CD8-positive, alpha-beta T cell (primary cell): ENCODE measurements at places on chromosomes 5 and 9.

DNA sequence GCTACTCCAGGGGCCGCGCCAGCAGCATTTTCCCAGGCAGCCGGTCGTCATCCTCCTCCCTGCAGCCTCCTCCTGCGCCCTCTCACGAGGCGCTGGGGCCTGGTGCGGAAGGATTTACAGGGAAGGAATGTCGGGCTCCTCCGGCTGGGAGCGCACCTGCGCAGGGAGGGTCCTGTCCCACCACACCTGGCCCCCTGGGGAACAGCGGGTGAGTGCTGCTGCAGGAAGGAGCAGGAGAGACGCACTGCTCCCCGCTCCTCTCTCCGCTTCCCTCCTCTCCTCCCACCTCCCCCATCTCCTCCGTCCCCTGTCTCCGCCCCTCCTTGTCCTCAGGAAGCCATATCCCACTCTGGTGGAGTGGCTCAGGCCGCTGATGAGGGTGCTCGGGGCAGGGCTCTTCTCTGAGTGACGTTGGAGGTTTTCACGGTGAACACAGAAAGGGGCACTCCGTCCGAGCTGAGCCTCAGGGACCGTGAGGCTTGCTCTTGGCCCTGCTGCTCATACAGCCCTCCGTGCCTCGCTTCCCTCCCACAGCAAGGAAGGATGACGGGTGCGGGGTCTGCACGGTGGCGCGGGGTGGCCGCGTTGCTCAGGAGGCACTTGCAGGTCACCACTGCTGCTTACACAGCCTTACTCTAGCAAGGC, 31.3 kb downstream of the IRX4 start:
- DNase-seq = no peak

GRCh38 chr9:127333221-127334064, 63.5 kb upstream of the SLC2A8 start:
- DNase-seq = no peak

DNA sequence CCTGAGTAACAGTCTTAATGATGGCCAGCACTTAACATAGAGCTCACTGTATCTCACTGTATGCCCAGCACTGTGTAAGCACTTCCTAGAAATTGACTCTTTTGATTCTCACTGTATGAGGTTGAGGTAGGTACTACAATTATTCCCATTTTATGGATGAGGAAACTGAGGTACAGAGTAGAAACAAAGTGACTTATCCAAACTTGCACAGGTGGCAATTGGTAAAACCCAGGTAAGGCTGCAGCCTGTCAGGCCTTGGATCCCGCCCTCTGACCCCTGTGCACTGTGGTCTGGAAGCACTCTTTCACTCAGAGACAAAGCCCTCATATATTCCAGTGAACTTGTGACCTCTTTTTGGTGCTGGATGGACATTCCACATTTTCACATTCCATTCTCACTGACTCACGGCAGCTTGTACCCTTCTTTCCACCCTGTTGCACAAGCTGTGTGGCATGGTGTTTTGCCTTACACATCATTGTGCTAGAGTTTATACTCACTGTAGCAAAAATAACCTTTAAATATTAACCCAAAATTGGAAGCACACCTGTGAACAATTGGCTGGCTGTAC, 21.7 kb downstream of the ANKRD55 start:
- DNase-seq = no peak

DNA sequence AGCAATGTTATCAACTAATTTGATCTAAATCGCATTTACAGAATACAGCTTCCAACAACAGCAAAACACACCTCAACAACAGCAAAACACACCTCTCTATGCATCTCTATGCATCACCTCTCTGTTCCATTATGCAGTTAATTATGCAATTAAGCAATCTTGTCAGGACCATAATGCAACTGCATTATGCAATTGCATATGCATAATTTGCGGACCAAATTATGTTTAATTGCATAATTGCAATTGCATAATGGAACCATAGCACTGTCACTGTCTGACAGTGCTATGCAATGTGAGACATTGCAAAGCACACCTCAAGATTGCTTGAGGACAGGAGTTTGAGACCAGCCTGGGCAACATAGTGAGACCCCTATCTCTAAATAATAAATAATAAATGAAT, 80.4 kb upstream of the PRSS3 start:
- DNase-seq = no peak

GRCh38 chr9:128485414-128485855, 19.1 kb upstream of the GLE1 start:
- DNase-seq = no peak

- no peak for DNase-seq
These were observed 20.1 kb upstream of the SLC36A1 start for GRCh38 chr5:151427258-151427657.

- DNase-seq = no peak
These were observed 1009.8 kb downstream of the DNAH5 start for GRCh38 chr5:12934722-12935121.

DNA sequence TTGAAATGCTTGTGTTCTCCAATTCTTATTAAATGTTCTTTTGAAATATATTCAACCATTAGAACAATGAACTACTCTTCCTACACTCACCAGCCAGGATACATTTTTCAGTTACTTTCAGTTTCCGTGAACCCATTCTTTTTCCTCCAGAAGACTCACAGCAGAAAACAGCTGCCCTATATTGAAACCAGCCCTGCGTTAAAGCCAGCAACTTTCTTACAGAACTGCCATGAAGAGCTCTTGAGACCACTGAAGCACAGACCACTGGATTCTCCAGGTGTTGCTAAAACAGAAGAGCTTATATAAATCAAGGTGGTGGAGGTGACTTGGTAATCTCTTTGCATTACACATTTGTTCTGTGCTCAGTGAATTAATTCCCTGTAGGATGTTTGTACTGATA, 365.9 kb upstream of the C9orf72 start:
- no peak for DNase-seq

GRCh38 chr5:144972317-144972716, 801.6 kb downstream of the KCTD16 start:
- DNase-seq = no peak

DNA sequence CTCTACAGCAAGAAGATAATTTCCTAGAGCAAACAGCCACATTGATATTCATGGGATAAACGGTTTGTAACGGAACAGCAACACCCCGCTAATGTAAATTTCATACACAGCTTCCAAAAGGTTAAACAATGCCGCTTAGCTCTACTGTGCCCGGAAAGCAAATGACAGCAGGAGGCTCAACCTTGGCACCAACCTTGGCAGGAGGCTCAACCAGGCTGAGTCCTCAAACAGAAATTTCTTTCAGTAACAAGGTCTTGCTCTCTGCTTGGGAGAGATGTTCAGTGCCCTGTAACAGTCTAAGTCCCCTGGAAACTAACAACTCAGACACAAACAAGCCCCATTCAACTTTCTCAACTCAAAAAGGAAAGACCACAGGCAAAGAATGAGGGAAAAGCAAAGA, 11.1 kb upstream of the PPP1R2B start:
- DNase-seq = no peak

- no peak for DNase-seq
These were observed 299.2 kb downstream of the EDIL3 start for GRCh38 chr5:84085387-84086041.

DNA sequence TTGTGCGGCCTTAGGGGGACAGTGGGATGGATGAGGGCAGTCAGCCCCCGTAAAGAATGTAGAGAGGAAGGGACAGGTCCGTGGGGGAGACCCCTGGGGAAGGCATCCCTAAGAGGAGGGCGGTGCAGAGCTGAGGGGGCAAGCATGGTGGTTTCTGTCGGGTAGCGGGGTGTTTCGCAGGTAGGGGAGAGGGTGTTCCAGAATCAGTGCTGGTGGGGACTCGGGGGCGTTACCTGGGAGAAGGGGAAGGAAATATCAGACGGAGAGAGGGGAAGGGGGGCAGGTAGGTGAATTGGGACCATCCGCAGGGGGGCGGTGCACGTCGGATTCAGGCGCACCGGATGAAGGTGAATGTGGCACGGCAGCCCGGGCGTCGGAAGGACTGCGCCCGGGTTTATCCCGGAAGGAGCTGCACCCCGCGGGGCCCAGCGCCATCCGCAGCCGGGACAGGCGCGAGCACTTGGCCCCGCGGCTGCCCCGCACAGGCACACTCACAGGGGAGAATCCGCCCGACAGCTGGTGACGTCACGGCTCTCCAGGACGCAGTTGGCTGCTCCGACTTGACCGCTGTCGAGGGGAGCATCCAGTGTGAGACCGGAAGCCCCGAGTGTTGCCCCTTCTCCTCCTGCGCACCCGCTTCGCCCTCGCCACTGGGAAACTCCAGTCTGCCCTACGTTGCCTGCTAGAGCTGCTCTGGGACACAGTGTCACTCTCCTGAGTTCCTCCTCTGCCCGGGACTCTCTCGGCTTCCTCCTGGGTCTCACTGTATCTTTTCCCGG, 1.3 kb downstream of the CD72 start:
- peak; percentile 71 for DNase-seq

GRCh38 chr5:146662229-146662628, 146.2 kb upstream of the GPR151 start:
- DNase-seq = peak; percentile 1

GRCh38 chr5:149931992-149932436, 12.6 kb downstream of the PDE6A start:
- DNase-seq = no peak
